ENCODE measurements at places on chromosomes 2 and 18.

GRCh38 chr2:66426244-66427111 is 8.4 kb upstream of the MEIS1 start:
- H3K4me1 ChIP-seq = no peaks in the 10 kb centered on the region
- H3K27me3 ChIP-seq = no peaks in the 10 kb centered on the region
- DNase-seq = no peak
- peaks cover 3% of the 10 kb centered on the region for H3K36me3 ChIP-seq
- peak overlapping the region; percentile 57 for H3K27ac ChIP-seq

DNA sequence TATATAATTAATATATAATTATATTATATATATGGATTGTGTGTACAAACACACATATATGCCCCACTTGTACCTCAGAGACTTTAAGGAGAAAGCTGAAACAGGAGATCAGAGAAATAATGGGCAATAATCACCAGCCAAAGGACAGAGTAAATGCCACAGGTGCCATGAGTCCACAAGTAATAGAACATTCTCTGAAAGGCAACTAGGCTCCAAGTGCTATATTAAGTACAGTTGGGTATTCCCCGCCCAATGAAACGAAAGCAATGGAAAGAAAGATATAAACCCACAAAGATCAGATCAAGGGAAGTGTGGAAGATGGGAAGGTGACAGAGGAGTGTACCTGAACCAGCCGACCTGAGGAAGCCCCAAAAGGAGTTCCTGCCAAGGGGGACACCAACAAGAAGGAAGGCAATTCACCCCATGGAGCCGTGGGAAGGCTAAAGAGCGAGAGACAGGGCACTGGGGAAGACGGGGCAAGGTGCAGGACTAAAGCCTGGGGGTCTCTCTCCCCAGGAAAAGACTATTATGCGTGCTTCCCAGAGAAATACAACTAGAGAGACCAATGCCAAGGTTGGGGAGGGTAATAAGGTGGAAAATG is 19.0 kb downstream of the DYM start:
- no peak overlapping the region for H3K27ac ChIP-seq
- H3K4me3 ChIP-seq = no peak overlapping the region
- H3K36me3 ChIP-seq = no peaks in the 10 kb centered on the region
- peaks cover 5% of the 10 kb centered on the region for H3K4me1 ChIP-seq

GRCh38 chr2:190365499-190366204 is 22.3 kb downstream of the INPP1 start:
- H3K4me1 ChIP-seq = no peaks in the 10 kb centered on the region
- DNase-seq = no peak
- H3K4me3 ChIP-seq = no peak overlapping the region
- no peaks in the 10 kb centered on the region for H3K27me3 ChIP-seq

DNA sequence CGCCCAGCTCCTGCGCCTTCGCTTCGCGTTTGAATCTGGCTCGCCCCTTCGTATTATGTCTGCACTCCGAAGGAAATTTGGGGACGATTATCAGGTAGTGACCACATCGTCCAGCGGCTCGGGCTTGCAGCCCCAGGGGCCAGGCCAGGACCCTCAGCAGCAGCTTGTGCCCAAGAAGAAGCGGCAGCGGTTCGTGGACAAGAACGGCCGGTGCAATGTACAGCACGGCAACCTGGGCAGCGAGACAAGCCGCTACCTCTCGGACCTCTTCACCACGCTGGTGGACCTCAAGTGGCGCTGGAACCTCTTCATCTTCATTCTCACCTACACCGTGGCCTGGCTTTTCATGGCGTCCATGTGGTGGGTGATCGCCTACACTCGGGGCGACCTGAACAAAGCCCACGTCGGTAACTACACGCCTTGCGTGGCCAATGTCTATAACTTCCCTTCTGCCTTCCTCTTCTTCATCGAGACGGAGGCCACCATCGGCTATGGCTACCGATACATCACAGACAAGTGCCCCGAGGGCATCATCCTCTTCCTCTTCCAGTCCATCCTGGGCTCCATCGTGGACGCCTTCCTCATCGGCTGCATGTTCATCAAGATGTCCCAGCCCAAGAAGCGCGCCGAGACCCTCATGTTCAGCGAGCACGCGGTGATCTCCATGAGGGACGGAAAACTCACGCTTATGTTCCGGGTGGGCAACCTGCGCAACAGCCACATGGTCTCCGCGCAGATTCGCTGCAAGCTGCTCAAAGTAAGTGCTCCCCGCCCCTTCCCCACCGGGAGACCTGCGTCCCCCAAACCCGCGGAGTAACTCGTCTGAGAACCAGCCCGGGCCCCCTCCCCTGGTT is 453 bp downstream of the KCNJ3 start:
- H3K4me1 ChIP-seq = no peaks in the 10 kb centered on the region
- no peaks in the 10 kb centered on the region for H3K36me3 ChIP-seq
- DNase-seq = no peak
- peaks cover 6% of the 10 kb centered on the region for H3K27me3 ChIP-seq
- no peak overlapping the region for H3K4me3 ChIP-seq
